ENCODE measurements at places on chromosomes 13 and 19.

DNA sequence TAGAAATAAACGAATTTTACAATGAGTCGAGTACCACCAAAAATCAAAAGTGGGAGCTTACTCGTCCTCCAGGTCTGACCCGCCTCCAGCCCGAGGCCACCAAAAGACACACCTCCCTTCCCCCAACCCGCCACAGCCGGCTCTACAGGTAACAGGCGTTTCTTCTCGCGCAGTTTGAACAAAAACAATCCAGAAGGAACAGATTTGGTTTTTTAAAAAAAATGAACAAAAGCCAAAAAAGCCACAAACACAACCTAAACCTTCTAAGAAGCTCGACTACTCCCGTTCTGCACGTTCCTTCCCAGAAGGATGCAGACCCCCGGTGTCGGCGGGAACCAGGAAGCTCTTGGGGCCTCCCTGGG lies 671 bp downstream of the ZDHHC20 start:
- DNase-seq = no peak
- H3K27ac ChIP-seq = peak overlapping the region; percentile 82
- peaks cover 30% of the 10 kb centered on the region for H3K4me1 ChIP-seq
- H3K4me3 ChIP-seq = peak overlapping the region; percentile 90
- no peaks in the 10 kb centered on the region for H3K27me3 ChIP-seq
- peaks cover 5% of the 10 kb centered on the region for H3K36me3 ChIP-seq

- H3K4me1 ChIP-seq = no peaks in the 10 kb centered on the region
- H3K36me3 ChIP-seq = no peaks in the 10 kb centered on the region
- no peak overlapping the region for H3K4me3 ChIP-seq
- no peaks in the 10 kb centered on the region for H3K27me3 ChIP-seq
Measured at GRCh38 chr13:56501750-56502149, 639.0 kb upstream of the PRR20A start.

DNA sequence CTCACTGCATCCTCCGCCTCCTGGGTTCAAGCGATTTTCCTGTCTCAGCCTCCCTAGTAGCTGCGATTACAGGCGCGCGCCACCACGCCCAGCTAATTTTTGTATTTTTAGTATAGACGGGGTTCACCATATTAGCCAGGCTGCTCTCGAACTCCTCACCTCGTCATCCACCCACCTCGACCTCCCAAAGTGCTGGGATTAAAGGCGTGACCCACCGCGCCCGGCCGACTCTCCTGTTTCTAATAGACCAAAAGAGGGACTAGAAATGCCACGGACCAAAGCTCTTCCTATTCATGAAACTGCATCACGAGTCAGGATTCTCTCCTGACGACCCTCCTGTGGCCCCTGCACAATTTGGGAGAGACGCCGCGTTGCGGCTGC lies 563 bp downstream of the ZNF43 start:
- H3K4me3 ChIP-seq = peak overlapping the region; percentile 97
- H3K36me3 ChIP-seq = no peaks in the 10 kb centered on the region
- no peaks in the 10 kb centered on the region for H3K27me3 ChIP-seq
- H3K27ac ChIP-seq = peak overlapping the region; percentile 99
- no peak for DNase-seq

DNA sequence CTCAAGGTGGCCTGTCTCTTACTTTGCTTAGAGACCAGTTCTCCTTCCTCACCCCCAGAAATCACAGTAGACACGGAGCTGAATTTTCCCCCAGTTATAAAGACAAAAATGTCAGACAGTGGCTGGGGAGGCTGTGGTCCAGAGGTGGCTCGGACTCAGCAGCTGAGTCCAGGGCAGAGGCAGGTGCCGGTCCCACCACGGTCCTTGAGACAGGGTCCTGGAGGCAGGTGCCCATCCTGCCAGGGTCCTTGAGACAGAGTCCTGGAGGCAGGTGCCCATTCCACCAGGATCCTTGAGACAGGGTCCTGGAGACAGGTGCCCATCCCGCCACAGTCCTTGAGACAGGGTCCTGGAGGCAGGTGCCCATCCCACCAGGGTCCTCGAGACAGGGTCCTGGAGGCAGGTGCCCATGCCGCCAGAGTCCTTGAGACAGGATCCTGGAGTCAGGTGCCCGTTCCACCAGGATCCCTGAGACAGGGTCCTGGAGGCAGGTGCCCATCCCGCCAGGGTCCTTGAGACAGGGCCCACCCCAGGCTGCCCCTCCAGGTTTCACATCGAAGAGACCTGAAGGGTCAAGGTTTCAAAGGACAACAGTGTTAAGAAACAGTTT lies 23.1 kb downstream of the PEPD start:
- no peak for DNase-seq
- no peaks in the 10 kb centered on the region for H3K27me3 ChIP-seq
- H3K4me3 ChIP-seq = no peak overlapping the region
- no peaks in the 10 kb centered on the region for H3K36me3 ChIP-seq
- peaks cover 4% of the 10 kb centered on the region for H3K4me1 ChIP-seq

- peaks cover under 1% of the 10 kb centered on the region for H3K36me3 ChIP-seq
- H3K4me1 ChIP-seq = peaks cover 15% of the 10 kb centered on the region
- peak overlapping the region; percentile 90 for H3K27ac ChIP-seq
Measured at GRCh38 chr19:633786-634639, 676 bp upstream of the POLRMT start.

- peaks cover 26% of the 10 kb centered on the region for H3K4me1 ChIP-seq
- H3K4me3 ChIP-seq = peak overlapping the region; percentile 66
- H3K27ac ChIP-seq = peak overlapping the region; percentile 96
- DNase-seq = peak; percentile 27
- no peaks in the 10 kb centered on the region for H3K27me3 ChIP-seq
Measured at GRCh38 chr13:95185851-95186250, 115.4 kb downstream of the ABCC4 start.

- peaks cover 2% of the 10 kb centered on the region for H3K4me1 ChIP-seq
- no peak overlapping the region for H3K4me3 ChIP-seq
- no peak overlapping the region for H3K27ac ChIP-seq
- H3K27me3 ChIP-seq = peaks cover 39% of the 10 kb centered on the region
- no peaks in the 10 kb centered on the region for H3K36me3 ChIP-seq
Measured at GRCh38 chr13:98398581-98398980, 178.3 kb downstream of the STK24 start.

GRCh38 chr13:28137596-28137995 lies 749 bp upstream of the PAN3 start:
- peak overlapping the region; percentile 97 for H3K27ac ChIP-seq
- DNase-seq = no peak
- H3K27me3 ChIP-seq = no peaks in the 10 kb centered on the region
- H3K4me1 ChIP-seq = peaks cover 37% of the 10 kb centered on the region
- H3K4me3 ChIP-seq = peak overlapping the region; percentile 89
- no peaks in the 10 kb centered on the region for H3K36me3 ChIP-seq
